Neuronal stem cell (in vitro differentiated cells): ENCODE measurements at places on chromosomes 7 and 10.

- H3K36me3 ChIP-seq = no peaks in the 10 kb centered on the region
- DNase-seq = peak; percentile 66
- no peak overlapping the region for H3K4me3 ChIP-seq
- no peak overlapping the region for H3K27ac ChIP-seq
- peaks cover 18% of the 10 kb centered on the region for H3K27me3 ChIP-seq
Measured at GRCh38 chr10:104045151-104046089, 40.3 kb downstream of the COL17A1 start.

GRCh38 chr7:71511361-71511807 lies 379.4 kb downstream of the GALNT17 start:
- no peaks in the 10 kb centered on the region for H3K27me3 ChIP-seq
- no peak for DNase-seq
- peaks cover 9% of the 10 kb centered on the region for H3K4me1 ChIP-seq
- H3K4me3 ChIP-seq = no peak overlapping the region
- H3K36me3 ChIP-seq = no peaks in the 10 kb centered on the region

- no peak overlapping the region for H3K4me3 ChIP-seq
- no peaks in the 10 kb centered on the region for H3K4me1 ChIP-seq
- H3K27me3 ChIP-seq = no peaks in the 10 kb centered on the region
- H3K27ac ChIP-seq = no peak overlapping the region
- no peak for DNase-seq
Measured at GRCh38 chr10:58734116-58734515, 221.4 kb downstream of the BICC1 start.

- no peaks in the 10 kb centered on the region for H3K4me1 ChIP-seq
- H3K27ac ChIP-seq = no peak overlapping the region
- no peaks in the 10 kb centered on the region for H3K27me3 ChIP-seq
- DNase-seq = no peak
- peaks cover 10% of the 10 kb centered on the region for H3K36me3 ChIP-seq
Measured at GRCh38 chr7:103093429-103093828, 18.5 kb downstream of the ARMC10 start.

- H3K4me3 ChIP-seq = no peak overlapping the region
- no peaks in the 10 kb centered on the region for H3K4me1 ChIP-seq
- no peak for DNase-seq
- no peak overlapping the region for H3K27ac ChIP-seq
- H3K36me3 ChIP-seq = no peaks in the 10 kb centered on the region
Measured at GRCh38 chr10:89314676-89315075, 12.8 kb downstream of the IFIT2 start.

GRCh38 chr7:50149369-50149768 lies 56.3 kb upstream of the ZPBP start:
- DNase-seq = no peak
- H3K4me3 ChIP-seq = no peak overlapping the region
- no peak overlapping the region for H3K27ac ChIP-seq
- H3K4me1 ChIP-seq = peaks cover 2% of the 10 kb centered on the region
- H3K36me3 ChIP-seq = no peaks in the 10 kb centered on the region

- H3K27me3 ChIP-seq = no peaks in the 10 kb centered on the region
- H3K27ac ChIP-seq = no peak overlapping the region
- DNase-seq = no peak
- H3K36me3 ChIP-seq = peaks cover 9% of the 10 kb centered on the region
- peaks cover 13% of the 10 kb centered on the region for H3K4me1 ChIP-seq
- H3K4me3 ChIP-seq = no peak overlapping the region
Measured at GRCh38 chr7:1031716-1032455, 12.5 kb upstream of the GPR146 start.

DNA sequence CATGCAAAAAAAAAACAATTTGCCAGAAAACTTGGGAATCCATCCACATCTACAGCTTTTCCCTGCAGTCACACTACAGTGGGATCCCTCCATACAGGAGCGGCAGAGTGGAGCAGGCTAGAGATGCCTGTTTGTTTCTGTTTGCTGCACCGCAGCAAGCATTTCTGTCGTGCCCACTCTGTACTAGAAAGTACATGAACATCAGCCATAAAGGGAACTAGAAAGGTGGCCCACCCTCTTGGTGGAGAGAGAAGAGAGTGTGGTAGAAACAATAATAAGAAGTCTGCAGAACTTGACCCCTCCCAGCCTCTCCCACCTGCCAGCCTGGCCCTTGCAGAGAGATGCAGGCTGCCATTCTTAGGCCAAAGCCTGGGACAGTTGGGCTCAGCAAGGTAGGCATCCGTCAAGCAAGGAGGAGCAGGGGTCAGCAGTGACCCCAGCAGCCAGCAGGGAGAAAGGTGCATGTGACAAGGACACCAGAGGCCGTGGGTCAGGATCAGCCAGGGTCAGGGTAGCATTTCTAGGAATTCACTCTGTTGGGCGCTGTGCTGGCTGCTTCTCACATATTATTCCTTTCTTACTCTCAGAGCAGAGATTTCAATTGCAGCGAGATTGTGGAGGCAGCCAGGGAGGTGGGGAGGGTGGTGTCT lies 171.8 kb downstream of the EGFR start:
- H3K36me3 ChIP-seq = peaks cover 6% of the 10 kb centered on the region
- H3K4me3 ChIP-seq = no peak overlapping the region

GRCh38 chr7:122304996-122305421 lies 459 bp upstream of the FEZF1 start:
- peak overlapping the region; percentile 87 for H3K27ac ChIP-seq
- peaks cover 26% of the 10 kb centered on the region for H3K4me1 ChIP-seq
- H3K36me3 ChIP-seq = no peaks in the 10 kb centered on the region
- DNase-seq = no peak
- peaks cover 100% of the 10 kb centered on the region for H3K27me3 ChIP-seq

DNA sequence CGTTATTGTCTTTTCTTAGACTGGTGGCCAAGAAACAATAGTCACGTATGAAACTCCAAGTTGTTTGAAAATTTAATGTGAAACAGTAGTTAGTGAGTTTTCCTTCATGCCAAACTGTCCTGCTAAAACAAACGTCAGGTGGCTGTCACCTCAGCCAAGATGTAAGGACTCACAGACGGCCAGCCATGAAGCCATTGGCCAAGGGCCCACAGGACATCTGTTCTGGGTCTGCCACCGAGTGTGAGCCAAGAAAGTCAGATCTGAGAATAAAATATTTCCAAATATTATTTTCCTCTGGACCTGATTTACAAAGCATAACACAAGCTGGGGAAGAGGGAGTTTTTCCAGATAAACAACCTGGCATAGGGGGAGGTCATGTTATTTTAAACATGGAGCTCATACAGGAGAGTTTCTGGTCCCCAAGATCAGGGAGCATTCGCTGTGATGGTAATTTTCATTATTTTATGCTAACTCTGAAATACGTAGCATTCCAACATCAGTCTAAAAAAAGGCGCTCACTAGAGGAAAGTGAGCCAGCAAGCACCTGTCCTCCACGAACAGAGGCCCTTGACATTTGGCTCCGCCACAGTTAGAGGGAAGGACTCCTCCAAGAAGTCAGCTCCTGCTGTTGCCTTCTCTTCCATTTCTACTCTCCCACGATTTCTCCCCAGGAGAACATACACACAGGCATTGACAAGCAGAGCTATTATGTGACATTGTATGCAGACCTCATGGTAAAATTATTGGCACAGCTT lies 38.9 kb upstream of the LANCL2 start:
- no peaks in the 10 kb centered on the region for H3K4me1 ChIP-seq
- H3K27ac ChIP-seq = no peak overlapping the region
- no peaks in the 10 kb centered on the region for H3K27me3 ChIP-seq
- no peaks in the 10 kb centered on the region for H3K36me3 ChIP-seq
- H3K4me3 ChIP-seq = no peak overlapping the region

DNA sequence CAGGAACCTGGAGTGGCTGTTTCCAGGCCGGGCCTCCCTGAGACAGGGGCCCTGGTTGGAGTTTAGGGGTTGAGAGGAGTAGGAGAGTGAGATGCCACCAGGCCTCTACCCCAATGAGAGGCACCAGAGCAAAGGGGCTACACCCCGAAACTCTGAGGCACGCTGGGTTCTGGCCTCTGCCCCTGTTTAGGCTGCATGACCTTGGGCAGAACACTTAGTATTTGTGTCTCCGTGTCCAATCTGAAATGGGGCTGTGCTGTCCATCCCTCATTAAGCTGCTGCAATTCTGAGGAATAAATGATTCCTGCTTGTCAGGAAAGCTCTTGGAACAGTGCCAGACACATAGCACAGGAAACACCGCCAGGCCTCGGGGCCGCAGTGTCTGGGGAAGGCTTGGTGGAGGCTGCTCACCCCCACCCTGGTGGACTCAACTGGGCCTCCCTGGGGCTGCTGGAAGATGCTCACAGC lies 40.5 kb upstream of the SAMD8 start:
- H3K27me3 ChIP-seq = no peaks in the 10 kb centered on the region
- H3K4me1 ChIP-seq = peaks cover under 1% of the 10 kb centered on the region
- no peak overlapping the region for H3K4me3 ChIP-seq
- no peak for DNase-seq
- no peaks in the 10 kb centered on the region for H3K36me3 ChIP-seq

GRCh38 chr10:64867501-64867962 lies 1346.3 kb downstream of the REEP3 start:
- H3K4me1 ChIP-seq = no peaks in the 10 kb centered on the region
- no peak overlapping the region for H3K27ac ChIP-seq
- H3K36me3 ChIP-seq = no peaks in the 10 kb centered on the region
- H3K27me3 ChIP-seq = no peaks in the 10 kb centered on the region
- no peak overlapping the region for H3K4me3 ChIP-seq

DNA sequence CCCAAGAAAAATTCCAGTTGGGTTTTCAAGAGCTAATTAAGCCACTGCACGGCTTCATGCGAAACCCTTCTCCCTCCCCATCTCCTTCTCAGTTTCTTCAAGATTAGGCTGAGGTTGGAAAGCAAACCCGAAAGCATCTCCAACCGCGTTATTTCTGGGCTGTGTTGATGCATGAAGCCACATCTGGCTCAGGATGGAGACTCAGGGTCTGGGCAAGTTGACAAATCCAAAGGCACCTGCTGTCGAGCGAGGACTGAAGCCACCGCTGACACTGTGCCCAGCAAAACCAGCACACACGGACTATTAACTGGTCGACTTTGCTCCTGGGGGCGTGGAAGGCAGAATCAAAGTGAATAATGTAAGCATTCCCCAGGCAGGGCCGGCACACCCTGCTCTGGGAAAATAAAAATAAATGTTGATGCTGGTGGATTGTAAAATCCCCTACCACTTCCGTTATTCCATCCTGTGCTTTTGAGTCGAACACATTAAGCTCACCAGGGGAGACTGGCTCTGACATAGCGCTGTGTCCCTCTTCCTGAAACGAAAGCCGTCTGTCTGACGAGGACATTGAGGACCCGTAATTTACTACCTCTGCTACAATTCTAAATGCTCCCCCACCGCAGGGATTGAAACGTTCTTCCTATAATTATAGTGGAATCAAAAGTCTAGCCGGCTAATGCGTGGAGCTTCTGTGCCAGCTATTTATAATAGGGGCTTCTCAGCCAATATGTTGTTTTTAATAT lies 269.8 kb downstream of the ADARB2 start:
- peaks cover 2% of the 10 kb centered on the region for H3K27me3 ChIP-seq
- H3K27ac ChIP-seq = no peak overlapping the region
- DNase-seq = no peak
- H3K4me1 ChIP-seq = peaks cover 18% of the 10 kb centered on the region

DNA sequence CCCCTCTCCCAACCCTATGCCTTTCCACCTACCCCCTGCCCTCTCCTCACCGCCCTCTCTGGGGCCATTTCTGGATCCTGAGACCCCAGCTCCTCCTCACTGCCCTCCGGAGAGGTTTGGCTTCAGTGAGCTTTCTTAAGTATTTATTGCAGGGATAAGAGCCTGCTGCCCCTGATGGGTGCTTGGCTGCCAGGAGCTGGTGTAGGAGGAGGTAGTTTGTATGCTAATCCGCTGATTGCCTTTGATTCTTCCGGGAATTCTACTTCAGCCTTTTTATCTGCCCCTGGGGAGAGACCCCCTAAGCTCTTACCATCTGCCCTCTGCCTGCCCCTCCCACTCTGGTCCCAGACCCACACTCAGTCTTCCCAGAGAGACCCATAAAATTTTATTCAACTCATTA lies 263.5 kb upstream of the PODXL start:
- no peak overlapping the region for H3K4me3 ChIP-seq
- H3K27ac ChIP-seq = no peak overlapping the region
- no peak for DNase-seq
- peaks cover 1% of the 10 kb centered on the region for H3K36me3 ChIP-seq
- no peaks in the 10 kb centered on the region for H3K27me3 ChIP-seq
- peaks cover 7% of the 10 kb centered on the region for H3K4me1 ChIP-seq

DNA sequence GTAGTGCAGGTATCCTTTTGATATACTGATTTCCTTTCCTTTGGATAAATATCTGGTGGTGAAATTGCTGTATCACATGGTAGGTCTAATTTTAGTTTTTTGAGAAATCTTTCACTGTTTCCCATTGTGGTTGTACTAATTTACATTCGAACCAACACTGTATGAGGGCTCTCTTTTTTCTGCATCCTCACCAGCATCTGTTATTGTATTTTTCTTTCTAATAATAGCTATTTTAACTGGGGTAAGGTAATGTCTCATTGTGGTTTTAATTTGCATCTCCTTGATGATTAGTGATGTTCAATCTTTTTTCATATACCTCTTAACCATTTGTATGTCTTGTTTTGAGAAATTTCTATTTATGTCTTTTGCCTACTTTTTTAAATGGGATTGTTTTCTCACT lies 335.4 kb upstream of the MTPN start:
- no peak overlapping the region for H3K4me3 ChIP-seq
- no peak overlapping the region for H3K27ac ChIP-seq
- DNase-seq = no peak
- no peaks in the 10 kb centered on the region for H3K4me1 ChIP-seq
- H3K27me3 ChIP-seq = no peaks in the 10 kb centered on the region

DNA sequence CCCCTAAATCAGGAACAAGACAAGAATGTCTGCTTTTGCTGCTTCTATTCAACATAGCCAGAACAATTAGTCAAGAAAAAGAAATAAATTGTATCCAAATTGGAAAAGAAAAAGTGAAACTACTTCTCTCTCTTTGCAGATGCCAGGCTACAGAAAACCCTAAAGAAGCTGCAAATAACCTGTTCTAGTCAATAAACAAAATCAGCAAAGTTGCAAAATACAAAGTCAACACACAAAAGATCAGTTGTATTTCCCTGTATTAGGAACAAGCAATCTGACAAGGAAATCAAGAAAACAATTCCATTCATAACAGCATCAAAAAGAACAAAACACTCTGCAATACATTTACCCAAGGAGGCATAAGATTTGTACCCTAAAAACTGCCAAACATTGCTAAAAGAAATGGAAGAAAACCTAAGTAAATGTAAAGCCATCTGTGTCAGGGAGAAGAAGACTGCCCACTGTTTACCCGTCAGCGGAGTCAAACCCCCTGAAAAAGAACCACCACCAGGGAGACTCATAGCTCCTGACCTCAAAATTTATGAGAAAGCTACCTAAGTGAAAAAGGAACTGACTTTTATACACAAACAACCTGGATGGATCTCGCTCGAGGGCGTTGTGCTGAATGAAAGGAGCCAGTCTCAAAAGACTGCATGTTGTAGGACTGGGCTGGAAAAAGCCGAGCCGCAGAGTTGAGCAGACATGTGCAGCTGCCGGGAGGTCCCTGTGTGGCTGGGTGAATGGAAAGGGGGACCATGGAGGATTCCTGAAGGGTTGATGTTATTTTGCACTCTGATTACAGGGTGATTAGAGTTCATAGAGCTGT lies 263.1 kb downstream of the MAD1L1 start:
- H3K4me3 ChIP-seq = no peak overlapping the region
- no peaks in the 10 kb centered on the region for H3K4me1 ChIP-seq
- no peak overlapping the region for H3K27ac ChIP-seq
- H3K36me3 ChIP-seq = peaks cover 5% of the 10 kb centered on the region
- DNase-seq = no peak
- H3K27me3 ChIP-seq = no peaks in the 10 kb centered on the region
